Mammary epithelial cell (primary cell): ENCODE measurements at places on chromosomes 2 and 18.

GRCh38 chr18:39871961-39872360 is 2083.1 kb upstream of the PIK3C3 start:
- DNase-seq = no peak

DNA sequence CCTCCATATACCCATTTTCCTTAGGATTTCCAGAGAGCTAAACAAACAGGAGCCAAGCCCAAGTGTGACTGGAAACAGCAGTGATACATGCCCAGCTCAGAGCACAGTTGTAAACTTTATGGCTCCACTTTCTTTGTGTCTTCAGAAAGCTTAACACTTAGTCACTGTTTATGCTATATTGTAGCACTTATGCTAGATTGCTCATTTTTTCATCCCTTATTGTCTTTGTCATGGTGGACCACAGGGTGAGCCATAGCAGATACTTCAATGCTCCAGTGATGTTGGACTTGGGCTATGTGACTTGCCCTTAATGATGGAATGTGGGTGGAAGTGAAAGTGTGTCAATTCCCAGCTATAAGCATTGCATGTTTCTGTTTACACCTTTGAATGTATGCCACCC is 401.6 kb downstream of the METTL4 start:
- peak; percentile 45 for DNase-seq

DNA sequence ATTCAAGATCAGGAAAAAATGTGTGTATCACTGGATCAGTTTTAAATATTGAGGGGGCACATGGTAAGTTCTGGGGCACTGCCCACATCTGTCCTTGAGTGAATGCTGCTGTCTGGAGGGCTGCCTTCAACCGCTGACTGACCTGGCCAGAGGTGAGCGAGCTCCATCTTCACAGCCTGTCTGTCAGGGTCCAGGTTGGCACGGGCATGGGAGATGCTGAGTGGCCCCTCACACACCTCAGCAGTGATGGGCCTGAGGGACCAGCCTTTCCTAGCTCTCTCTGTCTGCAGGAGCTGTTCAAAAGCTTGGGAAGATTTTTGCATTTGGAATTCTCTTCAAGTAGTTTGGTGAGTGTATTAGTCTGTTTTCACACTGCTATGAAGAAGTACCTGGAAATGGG is 114.8 kb upstream of the ALKAL2 start:
- no peak for DNase-seq

DNA sequence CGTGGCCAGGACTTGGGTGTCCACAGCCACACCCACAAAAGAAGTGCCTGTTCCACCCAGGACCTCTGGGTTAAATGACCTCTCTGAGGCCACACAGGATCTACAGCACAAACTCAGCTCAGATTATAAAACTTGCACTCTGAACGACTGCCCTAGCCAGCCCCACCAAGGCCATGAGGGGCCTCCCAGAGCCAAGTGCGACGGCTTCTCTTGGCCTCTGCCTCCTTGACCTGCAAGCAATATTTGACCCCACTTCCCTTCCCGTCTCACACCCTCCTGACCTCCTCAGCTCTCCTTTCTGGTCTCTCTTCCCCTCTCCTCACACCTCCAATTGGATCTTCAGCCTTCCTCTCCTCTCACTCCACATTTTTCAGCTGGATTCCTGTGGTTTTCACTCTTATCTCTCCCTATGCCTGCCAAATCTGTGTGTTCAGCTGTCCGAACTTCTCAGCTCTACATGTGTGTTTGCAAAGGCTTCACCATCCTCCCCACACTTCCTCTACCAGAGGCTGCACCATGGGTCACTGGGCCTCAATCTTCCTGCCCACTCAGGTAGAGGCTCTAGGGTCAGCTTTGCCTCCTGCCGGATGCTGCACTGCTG is 25.3 kb upstream of the STEAP3 start:
- no peak for DNase-seq

- no peak for DNase-seq
Measured at GRCh38 chr18:71665131-71665530, 879.0 kb downstream of the CBLN2 start.

DNA sequence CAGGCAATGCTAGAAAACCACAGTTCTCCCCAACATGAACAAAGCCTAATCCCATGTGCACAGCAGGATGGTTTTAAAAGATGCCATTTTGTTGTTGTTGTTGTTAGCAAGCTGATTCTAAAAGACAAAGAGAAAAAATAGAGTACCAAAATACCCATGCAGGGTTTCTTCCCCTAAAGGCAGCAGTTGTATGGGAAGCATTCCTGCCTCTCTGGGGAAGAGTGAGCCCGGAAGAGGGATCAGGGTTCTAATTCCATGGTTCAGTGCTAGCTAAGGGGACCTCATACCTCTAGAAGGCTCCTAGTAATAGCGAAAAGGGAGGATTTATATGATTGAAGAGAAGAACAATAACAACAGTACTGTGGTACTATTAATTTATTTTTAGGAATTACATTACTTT is 327.6 kb downstream of the DPP10 start:
- no peak for DNase-seq

- DNase-seq = no peak
Measured at GRCh38 chr2:10272464-10272863, 30.2 kb upstream of the HPCAL1 start.

GRCh38 chr2:153971250-153971649 is 99.5 kb downstream of the GALNT13 start:
- no peak for DNase-seq

DNA sequence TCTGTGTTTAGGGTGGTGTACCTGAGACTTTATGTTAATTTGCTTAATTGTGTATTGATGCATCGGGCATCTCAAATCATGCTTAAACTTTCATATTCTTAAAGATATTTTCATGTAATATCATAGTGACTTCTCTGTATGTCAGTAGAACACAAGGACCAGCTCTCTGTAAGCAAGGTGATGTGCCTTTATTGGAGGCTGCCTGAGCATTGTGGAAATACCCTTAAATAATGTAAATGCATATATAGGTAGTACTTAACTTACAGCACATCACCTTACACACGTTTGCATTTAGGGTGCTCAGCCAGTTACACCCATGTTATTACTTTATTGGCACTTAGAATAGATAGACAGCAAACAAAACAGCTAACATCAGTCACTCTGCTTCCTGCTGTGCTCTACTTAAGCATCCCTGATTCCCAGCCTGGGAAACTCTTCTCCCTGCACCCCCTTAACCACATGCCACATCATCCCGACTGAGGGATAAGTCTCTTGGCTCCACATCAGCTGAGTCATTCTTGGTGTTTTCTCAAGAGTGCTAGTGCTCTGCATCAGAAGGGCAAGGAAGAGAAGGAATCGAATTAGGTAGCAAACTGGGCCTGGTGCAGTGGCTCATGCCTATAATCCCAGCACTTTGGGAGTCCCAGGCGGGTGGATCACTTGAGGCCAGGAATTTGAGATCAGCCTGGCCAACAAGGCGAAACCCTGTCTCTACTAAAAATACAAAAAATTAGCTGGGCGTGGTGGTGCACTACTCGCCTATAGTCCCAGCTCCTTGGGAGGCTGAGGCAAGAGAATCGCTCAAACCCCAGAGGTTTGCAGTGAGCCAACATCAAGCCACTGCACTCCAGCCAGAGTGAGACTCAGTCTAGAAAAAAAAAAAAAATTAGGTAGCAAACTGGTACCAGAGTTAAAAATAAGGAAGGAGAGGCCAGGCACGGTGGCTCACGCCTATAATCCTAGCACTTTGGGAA is 108.7 kb downstream of the MAP3K20 start:
- DNase-seq = peak; percentile 97

DNA sequence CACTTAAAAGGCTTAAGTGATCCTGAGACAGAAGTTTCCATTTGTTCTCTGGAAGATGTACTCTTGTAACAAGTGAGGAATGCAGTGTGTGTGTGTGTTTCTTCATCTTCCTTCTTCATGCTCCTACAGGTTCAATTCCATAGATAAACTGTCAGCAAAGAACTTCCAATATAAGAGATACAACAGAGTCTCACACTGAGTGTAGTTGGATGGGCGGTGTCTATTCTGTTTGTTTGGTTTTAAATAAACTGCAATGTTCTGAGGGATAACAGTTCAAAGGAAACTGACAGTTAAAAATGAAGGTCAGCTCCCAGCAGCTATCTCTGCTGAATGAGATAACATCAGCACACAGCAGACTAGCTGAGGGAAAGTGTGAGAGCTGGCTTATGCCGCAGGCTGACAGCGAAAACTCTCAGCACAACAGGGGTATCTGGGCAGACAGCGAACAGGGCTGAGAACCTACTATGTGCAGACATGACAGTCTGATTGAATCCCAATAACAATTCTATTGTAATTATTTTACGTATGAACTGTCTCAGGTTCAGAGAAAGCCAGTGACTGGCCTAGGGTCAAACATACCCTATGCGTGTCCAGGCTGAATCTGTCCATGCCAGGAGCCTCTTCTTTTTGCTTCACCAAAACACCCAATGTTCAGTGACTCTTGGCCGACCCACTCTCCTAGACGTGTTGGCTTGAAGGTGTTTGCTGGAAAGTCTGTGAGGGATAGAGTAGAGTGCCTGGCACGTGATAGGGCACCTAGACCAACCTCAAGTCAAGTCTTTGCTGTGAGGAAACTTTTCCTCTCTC is 201.9 kb upstream of the TRIB2 start:
- DNase-seq = no peak

- peak; percentile 7 for DNase-seq
Measured at GRCh38 chr2:195824478-195824877, 167.5 kb downstream of the SLC39A10 start.

DNA sequence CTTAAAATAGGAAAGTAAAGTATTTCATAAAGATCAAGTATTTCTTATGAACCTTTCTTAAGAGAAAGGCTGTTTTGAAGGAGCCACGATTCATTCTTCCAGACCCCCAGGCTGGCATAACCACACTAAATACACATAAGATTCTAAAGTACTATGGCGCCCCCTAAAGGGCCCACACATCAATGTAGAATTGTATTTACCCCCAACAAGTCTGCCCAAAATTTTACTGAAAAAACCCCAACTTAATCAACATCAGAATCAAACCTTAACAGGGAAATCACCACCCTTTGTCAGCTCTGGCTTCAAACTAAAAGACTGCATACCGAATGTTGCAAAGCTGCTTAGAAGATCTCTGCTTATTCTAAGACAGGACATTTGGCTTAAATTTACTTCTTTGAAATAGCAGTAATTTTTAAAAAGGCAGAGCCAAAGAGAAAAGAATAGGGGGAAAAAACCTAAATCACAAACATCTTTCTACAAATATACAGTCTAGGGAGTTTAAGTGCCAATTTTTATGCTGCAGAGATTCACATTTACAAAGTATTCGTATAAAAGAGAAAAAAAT is 20.4 kb upstream of the BCL2 start:
- DNase-seq = no peak

- DNase-seq = no peak
Measured at GRCh38 chr2:127256866-127257265, 36.8 kb upstream of the CYP27C1 start.

DNA sequence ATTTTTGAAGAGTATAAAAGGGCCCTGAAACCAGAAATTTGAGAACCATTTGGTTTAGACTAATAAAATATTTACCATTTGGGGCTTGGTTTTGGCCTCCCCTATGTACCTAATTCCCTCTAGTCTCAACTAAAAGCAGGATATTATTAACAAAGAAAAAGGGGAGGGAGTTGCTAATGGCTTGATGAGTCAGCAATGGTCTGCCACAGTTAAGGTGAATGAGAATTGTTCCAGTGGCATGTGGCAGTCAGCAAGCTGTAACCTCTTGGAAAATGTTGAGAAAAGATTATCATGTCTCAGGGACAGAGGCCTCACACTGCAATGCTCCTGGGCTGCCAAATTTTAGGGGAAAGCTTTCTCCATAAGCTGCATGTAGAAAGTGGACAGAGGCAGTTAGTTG is 20.1 kb upstream of the SLC39A10 start:
- peak; percentile 37 for DNase-seq
